Stimulated activated CD8-positive, alpha-beta memory T cell treated with anti-CD3 and anti-CD28 coated beads, Interleukin-4, amount 100 ng/mL, for 24 hours (primary cell): ENCODE measurements at places on chromosomes 11 and 22.

DNA sequence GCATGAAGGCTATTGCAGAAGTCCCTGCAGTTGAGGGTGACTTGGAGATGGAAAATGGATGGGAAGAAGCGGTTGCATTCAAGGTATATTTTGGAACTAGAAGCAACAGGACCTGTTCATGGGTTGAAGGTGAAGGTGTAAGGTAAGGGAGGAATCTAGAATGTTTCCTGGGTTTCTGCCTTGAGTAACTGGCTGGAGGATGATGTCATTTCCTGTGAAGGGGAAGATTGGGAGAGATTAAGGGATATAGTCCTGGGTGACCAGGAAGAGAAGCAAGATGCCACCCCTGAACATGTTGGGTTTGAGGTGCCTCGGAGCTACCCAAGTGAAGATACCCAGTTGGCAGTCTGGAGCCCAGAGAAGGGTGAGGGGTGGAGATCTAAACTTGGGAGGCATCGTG lies 12.1 kb upstream of the MOGAT2 start:
- DNase-seq: no peak

GRCh38 chr11:104054911-104055529 lies 18.6 kb downstream of the DDI1 start:
- no peak for DNase-seq

GRCh38 chr11:1959786-1960185 lies 12.7 kb downstream of the MRPL23 start:
- no peak for DNase-seq

DNA sequence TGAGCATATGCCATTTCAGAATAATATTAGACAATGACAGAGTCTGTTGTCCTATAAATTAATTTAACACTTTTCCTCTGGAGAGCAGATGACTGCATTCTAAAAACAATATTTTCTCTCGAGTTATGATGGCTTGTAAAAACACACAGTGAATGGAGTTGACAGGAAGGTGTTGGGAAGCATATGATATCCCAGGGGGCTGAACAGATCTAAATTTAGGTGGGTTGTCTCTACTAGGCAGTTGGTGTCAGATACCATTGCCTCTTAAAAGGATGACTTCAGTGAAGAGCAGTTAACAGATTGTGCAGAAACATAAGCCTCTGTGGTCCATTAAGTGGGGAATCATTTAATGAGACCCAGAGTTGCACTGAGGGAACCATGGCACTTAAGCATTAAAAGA lies 30.7 kb downstream of the SVIP start:
- no peak for DNase-seq

DNA sequence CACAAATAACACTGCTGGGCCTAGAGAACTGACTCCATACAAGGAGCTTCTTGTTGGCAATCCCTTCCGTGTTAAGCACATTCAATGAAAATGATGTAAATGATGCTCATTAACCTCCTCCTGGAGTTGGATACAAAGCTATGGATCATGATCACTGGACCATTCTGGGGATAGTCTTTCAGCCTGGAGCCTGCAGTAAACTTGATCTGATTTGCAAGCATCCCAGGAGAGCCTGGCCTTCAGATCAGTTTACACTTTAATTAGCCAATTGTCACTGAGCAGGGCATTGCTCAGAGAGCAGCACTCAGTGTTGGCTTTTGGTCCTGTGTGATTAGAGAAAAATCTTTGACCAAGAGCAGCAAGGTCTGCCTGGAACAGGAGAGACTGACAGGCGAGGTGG lies 45.6 kb downstream of the ARFGAP3 start:
- DNase-seq: no peak

DNA sequence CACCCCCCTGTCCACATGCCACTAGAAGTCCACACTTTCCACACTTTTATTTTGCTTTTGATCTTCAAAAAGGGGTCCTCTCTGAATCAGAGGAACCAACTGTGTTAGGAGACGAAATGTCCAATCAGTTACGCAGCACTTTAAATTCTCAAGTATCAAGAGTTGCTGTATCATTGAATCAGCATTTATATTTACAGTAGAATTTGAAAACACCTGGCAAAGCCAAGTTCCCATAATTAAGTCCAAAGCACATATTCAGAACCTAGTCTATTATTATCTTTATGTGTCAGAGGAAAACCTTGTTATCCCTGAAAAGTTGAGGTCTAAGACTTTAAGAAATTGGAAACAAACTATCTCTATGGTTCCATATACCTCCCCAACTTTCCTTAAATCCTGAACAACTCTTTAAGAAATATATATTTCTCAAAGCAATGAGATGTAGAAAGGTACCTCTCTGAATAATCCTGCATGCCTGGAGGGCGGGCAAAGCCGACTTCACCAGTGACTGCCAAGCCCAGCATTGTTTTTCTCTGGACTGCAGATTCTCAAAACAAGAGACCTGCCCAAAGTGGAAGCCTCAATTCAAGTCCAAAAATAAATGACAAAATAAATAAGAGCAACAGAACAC lies 75.9 kb upstream of the ARFGAP3 start:
- no peak for DNase-seq
